M059J (cell line): ENCODE measurements at places on chromosomes 6 and 20. TPM values are rescaled to one million over a fixed set of nuclear protein-coding genes. Genes with fewer than 3 reads are reported as not detected.

RTN4IP1 gene
- 13.3 and 20.8 TPM in 2 replicates for total RNA-seq

ARMH2 gene
- total RNA-seq = not detected in 2 replicates

GSTA2 gene
- total RNA-seq = 0.12 TPM in 1 of 2 replicates, not detected in the other

AVP gene
- total RNA-seq = not detected in 2 replicates

GRCh38 chr6:26554447-26554696, 16.2 kb downstream of the HMGN4 start:
- no peak for DNase-seq

DNA sequence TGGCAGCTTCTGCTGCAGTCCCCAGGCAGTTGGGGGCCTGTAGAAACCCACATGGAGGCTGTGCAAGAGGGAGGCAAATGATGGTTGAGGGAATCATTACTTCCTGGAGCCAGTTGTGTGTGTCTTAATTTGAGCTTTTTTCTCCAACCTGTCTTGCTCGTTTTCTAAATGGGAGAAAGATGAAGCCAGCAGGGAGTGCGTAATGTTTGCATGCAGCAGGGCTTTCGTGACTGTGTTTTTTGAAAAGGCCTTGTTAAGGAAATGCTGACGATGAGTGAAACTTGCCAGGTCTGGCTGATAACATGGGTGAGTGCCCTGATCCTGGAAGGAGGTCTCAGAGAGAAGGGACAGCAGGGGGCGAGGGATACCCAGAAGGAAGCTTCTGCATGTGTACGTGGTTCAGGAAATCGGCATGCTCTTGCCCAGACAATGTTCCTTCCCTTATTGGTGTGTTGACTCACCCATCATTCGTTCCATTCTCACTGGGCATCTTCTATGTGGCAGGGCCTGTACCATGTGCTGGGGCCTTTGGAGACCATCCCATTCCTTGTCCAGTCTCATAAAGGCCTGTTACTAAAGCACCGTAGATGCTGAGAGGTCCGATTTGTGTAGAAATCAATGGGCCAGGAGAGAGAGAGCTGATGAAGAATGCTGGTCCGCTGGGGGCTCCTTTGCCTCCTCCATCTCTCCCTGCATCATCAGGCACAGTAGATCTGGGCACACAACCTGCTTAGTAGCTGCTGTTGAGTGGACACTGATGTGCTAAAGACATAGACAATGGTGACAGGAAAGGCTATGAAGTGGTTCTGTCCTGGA, 27.4 kb downstream of the GLP1R start:
- no peak for DNase-seq

DNA sequence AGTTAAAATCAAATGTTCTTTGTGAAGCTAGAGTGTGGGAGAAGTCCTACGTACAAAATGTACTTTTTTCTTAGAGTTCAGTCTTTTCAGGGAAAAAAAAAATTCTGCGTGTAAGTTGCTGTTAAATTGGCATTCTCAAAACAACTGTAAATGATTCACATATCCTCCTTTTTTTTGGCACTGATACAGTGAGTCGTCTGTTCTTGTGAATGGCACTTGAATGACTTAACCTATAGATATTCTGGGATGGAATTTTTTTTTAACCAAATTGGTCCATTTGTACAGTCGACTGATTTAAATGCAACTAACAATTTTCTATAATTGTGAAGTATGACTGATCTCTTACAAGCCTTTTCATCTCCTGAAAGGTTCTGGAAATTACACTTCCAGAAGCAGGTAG, 5.5 kb upstream of the JAG1 start:
- no peak for DNase-seq

DNA sequence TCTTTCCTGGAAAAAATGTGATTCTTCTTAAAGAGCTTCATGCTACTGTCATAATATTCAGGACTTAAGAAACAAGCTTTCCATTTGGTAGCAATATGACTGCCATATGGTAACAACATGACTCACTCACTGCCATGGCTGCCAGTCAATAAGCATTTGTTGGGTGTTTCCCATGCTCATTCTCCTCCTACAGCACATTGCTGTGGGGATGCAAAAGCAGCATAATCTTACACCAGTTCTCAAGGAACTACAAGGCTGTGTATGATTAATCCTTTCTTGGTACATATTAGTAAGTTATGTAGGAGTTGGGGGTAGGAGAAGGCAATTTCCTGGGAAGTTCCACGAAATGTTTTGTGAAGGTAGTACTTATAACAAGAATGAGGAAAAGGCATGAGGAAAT, 76.7 kb downstream of the CEP162 start:
- peak; percentile 43 for DNase-seq

DNA sequence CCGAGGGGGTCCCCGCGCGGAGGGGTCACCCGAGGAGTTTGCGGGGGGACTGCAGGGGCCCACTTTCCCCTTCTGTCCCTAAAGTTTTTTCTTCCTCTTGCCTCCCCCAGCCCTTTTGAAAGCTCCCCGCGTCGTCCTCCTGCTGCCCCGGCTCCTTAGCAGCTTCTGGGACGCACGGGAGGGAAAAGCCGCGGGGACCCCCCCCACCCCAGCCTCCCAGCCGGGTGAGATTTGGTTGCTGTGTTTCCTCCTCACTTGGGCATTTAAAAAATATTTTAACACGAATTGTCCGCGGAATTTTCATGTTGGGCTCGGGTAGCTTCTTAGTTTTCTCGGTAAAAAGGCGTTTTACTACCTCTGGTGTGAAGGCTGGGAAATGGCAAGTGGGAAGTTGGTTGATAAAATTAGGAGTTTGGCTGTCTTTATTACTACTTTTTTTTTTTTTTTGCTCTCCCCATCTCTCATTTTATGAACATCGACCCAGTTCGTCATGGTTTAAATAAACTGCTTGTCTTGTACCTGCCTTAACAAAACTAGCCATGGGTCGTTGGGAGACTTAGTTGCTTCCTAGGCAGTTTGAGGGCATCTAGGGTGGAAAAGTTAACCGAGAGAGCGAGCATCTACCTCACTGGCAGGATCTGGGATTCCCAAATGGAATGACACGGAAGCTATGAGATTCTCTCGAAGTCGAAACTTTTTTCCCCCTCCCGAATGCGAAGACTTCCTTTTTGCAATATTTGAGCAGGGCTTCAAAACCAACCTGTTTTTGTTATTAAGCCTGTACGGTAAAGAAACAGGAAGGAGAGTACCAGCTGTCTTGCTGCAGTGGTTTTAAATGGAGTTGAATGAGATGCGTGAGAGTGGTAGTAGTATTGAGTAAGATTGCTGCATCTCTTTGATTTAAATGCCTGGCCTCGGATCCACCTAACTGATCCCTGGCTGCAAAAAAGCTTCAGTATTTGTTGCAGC, 868 bp downstream of the NCOA3 start:
- peak; percentile 73 for DNase-seq

GRCh38 chr6:24536466-24536865, 41.7 kb downstream of the ALDH5A1 start:
- DNase-seq = no peak

GRCh38 chr6:165031502-165031901, 277.9 kb downstream of the C6orf118 start:
- no peak for DNase-seq

DNA sequence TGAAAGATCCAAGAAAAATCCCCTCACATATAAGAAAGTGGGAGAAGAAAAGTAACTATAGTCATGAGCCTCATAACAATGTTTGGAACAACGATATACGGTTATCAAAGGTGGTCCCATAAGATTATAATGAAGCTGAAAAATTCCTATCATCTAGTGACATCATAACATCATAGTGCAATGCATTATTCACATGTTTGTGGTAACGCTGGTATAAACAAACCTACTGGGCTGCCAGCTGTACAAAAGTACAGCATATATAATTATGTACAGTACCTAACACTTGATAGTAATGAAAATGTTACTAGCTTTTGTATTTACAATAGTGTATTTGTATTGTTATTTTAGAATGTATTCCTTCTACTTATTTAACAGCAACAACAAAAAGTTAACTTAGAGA, 240.7 kb downstream of the RNGTT start:
- no peak for DNase-seq

- DNase-seq = no peak
Measured at GRCh38 chr6:38021029-38021428, 201.5 kb downstream of the ZFAND3 start.

DNA sequence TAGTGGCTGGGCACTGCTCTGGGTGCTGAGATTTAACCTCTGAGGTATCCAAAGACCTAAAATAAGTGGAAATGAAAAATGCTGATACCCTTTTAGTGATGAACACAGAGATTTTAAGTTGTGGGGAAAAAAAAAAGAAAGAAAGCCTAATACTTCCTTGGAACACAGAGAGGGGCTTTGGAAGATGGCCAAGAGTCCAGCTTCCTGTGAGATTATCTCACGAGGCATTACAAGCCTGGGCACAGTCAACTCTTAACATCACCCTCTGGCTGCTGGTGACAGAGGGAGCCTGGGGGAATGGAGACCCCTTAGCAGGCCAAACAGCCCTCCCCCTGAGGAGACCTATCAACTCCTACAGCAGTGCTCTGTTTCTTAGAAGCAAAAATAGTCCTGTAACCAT, 19.7 kb downstream of the BTN2A1 start:
- no peak for DNase-seq

DNA sequence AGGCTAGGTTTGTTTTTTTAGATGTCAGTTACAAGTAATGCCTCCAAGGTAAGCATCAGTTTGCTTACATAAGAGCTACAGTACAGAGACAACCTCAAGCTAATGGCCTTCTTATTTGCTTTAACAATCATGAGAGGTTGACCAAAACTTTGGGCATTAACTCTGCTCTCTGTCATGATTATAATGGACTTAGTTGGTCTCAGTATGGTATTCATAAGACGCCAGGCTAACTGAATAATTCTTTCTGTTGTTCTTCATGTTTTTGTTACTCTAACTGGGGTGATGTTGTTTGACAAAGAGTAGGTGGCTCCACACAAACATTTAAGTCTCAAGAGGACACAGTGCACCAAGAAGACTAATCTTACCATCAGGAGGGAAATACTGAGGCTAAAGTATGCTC, 9.8 kb downstream of the CST9 start:
- DNase-seq = no peak

DNA sequence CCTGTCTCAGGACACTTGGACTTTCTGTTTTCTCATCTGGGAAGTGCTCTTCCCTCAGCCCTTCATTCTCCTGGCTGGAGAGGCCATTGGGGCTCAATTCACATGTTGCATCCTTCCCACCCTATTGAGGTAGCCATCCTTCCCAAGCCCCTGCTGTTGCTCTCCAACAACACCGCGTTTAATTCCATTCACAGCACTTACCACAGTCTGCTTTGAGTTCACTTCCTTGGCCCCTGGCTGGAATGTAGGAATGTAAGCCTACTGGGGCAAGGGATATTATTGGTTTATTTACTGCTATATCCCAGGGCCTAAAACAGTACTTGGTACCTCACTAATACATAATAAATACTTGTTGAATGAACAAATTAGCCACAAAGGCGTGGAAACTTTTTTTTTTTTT, 6.7 kb upstream of the GFOD1 start:
- DNase-seq = no peak

GRCh38 chr20:20253744-20254330, 114.1 kb upstream of the INSM1 start:
- no peak for DNase-seq

GRCh38 chr6:16320533-16321340, 82.3 kb downstream of the GMPR start:
- peak; percentile 46 for DNase-seq
